ENCODE measurements at places on chromosomes 6 and 20.
A peak's percentile ranks its signal among the peaks of the same experiment; 100 is the strongest.

DNA sequence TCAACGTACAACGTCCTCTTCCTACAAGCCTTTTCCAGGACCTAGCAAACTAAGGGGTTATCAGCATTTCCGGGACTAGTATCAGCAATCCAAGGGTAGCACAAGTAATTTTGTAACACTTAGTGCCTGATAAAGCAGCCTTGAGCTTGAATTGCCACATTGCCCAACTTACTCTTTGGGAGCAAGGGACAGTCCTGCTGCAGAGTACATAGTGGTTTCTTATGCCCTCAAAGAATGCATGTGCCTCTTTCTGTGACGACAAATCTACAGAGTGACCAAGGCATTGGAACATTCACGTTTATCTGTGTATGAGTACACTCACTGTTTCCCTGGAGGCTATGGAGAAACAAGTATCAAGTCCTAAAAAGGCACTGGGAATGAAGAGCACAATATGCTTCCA lies 3.2 kb upstream of the ID4 start:
- no peak for DNase-seq

DNA sequence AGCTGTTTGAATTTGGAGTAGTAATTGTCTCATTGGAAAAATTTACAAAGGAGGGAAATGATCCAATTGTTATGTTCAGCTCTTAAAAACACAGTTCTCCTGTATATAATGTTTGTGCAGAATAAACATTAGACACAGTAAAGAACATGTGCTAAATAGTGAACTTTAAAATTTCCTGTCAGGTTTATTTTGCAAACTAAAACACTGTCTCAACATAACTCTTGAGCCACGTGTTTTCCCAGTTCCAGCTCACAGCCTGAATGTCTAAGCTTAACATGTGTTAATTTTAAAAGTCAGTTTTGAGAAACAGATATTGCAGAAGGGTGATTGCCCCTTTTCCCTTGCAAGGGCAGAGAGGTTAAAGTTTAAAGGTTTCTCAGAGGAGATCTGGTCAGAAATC lies 20.6 kb downstream of the EPHA7 start:
- DNase-seq, result no peak

DNA sequence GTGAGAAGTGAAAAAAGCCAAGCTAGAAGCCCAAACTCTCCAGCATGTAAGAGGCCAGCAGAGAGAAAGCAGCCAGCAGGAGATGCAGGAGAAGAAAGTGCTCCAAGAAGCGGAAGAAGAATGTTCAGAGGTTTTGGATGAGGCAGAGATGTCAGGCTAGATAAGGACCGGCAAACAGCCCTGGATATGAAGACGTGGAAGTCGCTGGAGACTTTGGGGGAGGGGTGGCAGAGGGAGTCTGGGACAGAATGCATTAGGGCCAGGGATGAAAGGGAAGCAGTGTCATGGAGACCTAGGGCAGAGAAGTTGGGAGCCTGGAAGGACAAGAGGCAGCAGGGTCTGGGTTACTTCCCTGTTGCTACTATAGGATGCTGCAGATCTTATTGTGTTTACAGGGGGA lies 5.3 kb upstream of the SCUBE3 start:
- DNase-seq, result no peak

- no peak for DNase-seq
Measured at GRCh38 chr6:134589512-134589911, 271.6 kb upstream of the SGK1 start.

- DNase-seq, result no peak
Measured at GRCh38 chr6:95503568-95503967, 73.8 kb upstream of the MANEA start.

- DNase-seq, result no peak
Measured at GRCh38 chr6:447381-448165, 56.0 kb downstream of the IRF4 start.

- DNase-seq, result no peak
Measured at GRCh38 chr20:64233725-64234124, 21.8 kb upstream of the PCMTD2 start.

GRCh38 chr6:109059571-109060021 lies 35.0 kb downstream of the SESN1 start:
- DNase-seq, result no peak

GRCh38 chr6:83873869-83874268 lies 14.4 kb downstream of the CYB5R4 start:
- DNase-seq, result no peak

DNA sequence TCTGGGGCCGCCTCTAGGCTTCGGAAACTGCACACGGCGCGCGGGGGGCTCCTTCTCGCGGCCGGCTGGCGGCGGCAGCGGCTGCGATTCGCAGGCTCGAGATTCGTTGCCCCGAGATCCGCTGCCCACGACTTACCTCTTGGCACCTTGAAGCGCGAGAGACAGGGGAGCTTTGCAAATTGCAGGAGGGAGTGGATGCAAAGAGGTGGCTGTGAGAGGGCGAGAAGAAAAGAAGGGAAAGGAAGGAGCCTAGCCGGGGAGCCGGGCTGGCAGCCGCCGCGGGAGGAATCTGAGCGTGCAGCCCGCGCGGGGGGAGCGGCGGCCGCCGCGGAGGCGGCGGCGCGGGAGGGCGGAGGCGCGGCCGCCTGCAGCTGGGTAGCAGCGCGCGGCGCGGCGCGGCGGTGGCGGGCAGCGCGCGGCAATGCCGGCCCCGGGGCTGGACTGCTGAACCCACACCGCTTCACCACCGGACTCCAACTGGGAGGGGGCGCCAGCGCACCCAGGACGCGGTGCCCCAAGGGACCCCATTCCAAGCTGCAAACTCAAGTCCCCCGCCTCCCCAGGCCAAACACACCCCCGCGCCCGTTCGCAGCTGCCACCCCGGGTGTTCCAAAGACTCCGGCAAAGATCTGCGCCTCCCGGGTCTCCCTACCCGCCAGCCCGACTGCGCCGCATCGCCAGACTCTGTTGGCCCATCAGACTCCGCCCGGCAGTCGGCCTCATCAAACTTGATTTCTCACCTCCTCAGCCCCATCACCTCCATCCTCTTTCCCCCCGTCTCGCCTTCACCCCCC lies 44.2 kb upstream of the SUPT3H start:
- DNase-seq, result peak; percentile 36

DNA sequence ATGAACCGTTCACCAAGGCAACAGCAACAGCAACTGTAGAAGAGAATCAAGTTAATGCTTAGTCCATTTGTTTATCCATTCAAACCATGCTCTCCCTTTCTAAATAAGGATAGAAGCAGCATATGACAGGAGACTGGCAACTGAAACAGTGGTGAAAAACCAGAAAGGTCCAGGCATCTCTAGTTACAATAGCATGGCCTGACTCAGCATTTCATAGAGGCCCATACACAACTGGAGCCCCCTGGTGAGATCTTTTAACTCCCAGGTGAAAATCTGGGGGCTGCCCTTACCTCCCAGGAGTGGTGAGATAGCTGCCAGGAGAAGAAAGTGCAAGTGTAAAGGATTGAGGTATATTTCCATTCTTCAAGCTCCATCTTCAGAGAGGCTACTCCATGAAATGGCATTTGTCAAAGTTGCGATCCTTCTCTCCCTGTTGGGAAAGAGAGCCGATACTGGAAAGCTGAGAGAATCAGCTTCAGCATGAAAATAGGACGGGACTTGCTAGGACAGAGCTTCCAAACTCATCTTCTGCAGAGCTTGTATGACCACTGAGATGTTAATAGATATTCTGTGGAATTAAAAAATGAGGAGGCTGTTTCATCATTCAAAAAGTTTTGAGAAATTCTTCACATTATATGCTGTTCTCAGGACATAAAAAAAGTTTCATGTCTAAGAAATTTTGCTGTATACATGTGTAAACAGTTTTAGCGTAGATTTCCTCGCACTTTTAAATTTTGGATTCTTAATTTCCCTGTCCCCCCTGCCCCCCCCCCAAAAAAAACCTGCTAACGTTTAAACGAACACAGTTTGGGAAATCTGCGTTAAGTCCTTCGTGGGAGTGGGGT lies 10.9 kb upstream of the SLC2A12 start:
- DNase-seq, result no peak

DNA sequence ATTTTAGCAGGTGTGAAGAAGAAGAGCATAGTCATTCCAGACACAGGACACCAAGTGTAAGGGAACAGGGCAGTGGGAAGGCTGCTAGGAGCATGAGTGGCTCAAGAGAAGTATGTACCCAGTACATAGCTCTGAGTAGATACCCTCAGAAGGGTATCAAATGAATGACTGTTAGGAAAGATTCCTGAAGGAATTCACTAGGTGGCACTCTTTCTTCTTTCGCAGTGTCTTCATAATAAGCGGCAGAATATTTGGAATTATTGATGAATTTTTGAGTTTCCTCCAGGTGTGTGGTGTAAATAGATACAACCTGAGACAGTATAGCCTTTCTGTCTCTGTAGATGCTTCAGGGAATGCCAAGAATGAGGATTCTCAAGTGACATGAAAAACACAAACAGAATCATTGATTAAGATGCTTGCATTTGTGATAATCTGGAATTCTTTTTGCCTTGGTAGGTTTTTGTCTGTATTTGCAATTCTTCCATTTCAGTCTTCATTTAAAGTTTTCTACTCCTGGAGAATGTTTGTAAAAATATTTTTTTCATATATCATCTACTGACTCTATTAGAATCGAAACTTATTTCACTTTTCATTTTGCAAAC lies 264.3 kb upstream of the RIMS1 start:
- DNase-seq, result no peak

DNA sequence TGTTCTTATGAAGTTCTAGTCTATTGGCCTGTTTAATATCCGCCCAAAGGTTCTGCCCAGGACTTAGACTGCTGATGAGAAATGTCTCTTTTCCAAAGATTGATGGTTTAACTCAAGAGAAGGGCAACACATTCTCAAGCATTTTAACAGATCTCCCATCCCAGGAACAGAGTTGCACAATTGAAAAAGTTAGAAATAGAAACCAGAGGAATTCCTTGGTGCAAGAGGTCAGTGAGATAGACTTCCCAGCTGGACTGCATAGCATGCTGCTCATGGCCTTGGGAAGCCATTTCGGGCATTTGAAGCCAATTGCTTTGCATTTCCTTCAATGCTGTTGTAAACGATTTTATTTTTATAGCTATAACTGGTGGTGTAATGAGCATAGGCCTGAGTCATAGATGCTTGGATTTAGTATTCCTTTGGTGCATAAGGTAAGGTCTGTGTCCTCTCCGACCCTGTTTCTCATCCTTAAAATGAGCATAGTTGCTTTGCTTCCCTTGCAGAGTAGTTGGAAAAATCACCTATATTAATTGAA lies 292.2 kb upstream of the JAG1 start:
- no peak for DNase-seq

GRCh38 chr6:135283926-135284325 lies 102.8 kb downstream of the MYB start:
- DNase-seq, result no peak

DNA sequence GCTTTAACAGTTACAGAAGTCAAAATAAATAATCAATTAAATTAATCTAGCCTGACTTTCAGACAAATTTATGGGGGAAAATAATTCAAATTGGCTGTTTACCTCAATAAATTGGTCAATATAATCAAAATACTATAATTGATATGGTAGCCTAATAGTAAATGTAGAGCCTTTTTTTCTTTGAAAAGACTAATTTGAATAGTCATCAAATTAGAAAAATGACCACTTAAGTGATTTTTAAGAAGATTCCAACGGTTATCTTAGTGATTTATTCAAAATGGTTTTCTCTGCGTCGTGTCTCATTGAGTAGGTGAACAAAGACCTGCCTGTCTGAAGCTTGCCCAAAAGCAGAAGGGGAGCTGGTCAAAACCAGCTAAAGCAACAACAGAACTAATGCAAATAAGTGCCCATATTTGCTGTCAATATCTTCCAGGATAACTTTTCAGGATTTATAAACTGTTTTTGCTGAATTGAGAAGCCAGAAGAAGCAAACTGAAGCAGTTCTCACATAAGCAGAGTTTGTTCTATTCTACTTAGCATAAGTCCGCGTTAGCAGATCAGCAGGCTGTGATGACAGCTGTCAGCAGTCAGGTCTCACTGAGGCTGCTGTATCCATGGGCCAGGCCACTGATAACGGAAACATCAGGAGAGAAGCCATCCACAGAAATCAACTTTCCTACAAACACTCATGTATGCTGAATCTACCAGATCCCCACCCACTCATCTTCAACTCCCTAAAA lies 7.0 kb downstream of the RCAN2 start:
- no peak for DNase-seq

DNA sequence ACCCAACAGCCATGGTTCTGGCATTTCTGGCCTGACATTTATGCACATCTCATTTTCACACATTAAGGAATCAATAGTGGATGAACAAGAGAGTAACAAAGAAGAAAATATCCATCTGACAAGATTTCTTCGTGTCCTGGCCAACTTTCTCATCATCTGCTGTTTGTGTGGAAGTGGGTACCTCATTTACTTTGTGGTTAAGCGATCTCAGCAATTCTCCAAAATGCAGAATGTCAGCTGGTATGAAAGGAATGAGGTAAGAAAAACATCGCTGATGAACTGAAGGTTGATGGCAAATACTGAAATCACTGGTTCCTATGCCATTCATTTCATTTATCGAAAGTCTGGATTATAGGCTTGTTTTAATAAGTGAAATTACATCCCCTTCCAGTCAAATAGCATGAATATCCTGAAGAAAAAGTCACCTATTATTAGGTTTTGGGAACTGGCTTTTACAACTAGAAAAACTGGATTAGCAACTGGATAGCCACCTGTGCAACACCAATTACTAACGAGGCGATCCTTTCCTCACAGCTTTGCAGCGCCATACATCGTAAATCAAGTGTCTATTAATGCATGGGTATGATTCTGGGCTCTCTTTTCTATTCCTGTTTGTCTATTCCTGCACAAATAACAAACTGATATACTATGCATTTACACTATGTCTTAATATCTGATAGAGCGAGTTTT lies 50.2 kb upstream of the NOP56 start:
- DNase-seq, result no peak

DNA sequence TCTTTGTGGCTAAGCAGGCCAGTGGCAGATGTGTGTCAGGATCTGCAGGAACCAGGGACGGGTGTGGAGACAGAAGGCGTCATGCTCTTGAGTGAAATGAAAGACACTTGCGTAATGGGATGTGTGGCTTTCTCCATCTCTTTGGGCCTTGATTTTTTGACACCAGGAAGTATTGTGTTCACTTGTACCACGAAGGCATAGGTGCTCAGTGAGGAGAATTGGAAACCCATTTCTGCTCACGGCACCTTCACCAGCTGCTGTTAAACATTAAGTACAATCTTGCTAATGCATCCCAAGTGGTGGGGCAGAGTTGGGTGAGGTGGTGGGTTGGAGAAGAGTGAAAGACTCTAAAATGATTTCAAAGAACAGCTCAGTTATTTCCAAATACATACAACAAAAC lies 30.0 kb downstream of the GJA10 start:
- DNase-seq, result no peak

DNA sequence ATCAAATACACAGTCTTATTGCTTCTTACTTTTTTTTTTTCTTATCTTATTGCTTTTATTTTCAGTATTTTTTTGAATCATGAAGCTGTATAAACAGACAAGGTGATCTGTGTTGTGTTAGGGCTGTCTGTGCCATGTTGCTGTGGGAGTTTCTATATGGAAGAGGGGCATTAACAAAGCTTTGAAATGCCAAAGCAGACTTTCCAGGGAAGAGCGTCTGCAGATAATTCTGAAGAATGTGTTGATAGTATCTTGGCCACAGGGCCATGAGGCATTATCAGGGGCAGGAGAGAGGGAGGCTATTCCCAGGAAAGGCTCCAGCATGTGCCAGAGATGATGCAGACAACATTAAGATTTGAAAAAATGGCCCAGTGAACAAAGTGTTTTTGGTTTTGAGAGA lies 354.5 kb downstream of the UTRN start:
- DNase-seq, result no peak

- DNase-seq, result no peak
Measured at GRCh38 chr6:152121910-152122309, 314.4 kb downstream of the ESR1 start.
